ENCODE measurements at places on chromosomes 7 and 10. TPM values are rescaled to one million over a fixed set of nuclear protein-coding genes. Genes with fewer than 3 reads are reported as not detected.

The SPDYE5 gene
- total RNA-seq: not detected

The CLCN1 gene
- total RNA-seq: 3.9 TPM

The AKR1C8 gene
- 0.41 TPM for total RNA-seq

The EIF5AL1 gene
- 0.12 TPM for total RNA-seq

The MRLN gene
- total RNA-seq: 26.3 TPM

The CDHR3 gene
- 10.7 TPM for total RNA-seq

The TM9SF3 gene
- 86.9 TPM for total RNA-seq

The TRIL gene
- 110 TPM for total RNA-seq

The TBC1D12 gene
- total RNA-seq: 25.8 TPM

The PPP1R9A gene
- 39.9 TPM for total RNA-seq

The PYROXD2 gene
- total RNA-seq: 17.6 TPM

The GIMAP1 gene
- 2.6 TPM for total RNA-seq

The EPHB6 gene
- 17.6 TPM for total RNA-seq
